ENCODE measurements at places on chromosomes 6 and 20.

GRCh38 chr6:16950825-16951495 is 150.9 kb upstream of the STMND1 start:
- no peak for DNase-seq

DNA sequence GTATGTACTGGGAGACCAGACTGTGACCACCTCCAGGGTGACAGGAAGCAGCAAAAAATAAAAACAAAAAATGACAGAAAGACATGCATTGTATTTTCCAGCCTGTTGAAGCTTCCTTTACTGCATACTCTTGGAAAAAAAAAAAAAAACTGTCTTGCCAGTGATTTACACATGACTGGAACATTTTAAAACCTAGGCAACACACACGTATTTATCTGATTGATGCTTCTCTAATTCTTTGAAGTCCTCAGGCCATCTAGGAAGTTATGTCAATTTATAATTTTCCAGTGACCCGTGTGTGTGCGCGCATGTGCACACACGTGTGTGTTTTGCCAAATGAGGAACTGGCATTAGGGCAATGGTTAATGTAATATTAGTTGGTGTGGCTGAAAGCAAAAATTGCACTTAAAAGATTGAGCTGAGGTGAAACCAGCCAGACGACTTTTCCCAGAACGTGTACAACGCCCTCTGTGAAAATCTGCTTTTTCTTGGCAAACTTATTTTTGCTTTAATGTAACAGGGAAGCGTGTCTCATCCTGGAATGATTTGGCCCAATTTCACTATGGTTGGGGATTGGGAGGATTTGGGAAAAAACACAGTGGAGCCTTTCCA is 315.2 kb downstream of the TFAP2A start:
- DNase-seq, result no peak

- no peak for DNase-seq
Measured at GRCh38 chr20:50694379-50695134, 3.2 kb upstream of the RIPOR3 start.

DNA sequence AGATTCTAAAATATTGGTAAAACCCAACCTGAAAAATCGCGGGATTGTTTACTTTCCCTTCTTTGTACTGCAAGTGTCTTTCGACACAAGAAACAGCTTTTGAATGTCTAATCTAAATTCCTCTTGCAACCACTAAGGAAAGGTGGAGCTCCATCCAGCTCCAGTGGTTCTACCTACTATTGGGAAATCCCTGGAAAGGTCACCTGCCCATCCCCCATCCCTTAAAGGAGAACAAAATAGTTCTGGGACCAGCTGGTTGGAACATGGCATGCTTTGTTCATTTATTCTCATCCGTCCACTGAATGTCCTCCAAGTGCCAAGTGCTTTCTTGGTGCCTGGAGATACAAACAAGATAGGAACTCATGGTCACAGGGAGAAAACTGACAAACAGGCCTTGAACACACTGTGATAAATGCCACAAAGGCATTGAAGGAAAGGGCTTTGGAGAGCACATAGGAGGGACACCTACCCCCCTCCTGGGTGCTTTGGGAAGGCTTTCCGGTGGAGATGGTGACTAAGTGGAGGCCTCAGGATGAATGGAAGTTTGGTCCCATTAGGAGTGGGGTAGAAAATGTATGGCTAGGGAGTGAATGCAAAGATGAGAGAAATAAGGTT is 2.3 kb upstream of the CITED2 start:
- DNase-seq, result no peak

- no peak for DNase-seq
Measured at GRCh38 chr6:43702171-43702533, 14.6 kb upstream of the MRPS18A start.

DNA sequence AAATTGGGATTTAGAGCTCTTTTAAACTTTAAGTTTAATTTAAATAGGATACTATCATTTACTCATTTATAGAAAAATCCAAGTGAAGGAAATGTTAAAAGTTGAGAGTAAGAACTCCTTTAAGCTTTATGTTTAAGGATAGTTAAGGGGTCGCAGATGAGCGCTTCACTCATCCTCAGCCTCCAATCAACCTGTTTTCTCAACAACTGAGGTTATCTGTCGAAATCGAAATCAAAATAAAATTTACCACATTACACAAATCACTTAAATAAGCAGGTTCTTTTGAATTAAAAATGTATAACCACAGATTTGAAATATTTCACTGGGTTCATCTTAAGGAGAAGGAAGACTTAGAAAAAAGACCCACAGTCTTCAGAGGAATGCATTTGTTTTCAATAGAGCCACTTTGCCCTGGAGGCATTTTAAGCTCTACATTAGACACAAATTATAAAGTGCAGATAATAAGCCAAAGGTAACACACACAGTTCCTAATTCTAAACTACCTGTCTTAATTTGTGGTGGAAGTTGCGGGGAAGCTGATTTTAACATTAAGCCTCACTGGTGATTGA is 5.5 kb downstream of the PAX1 start:
- DNase-seq, result no peak

DNA sequence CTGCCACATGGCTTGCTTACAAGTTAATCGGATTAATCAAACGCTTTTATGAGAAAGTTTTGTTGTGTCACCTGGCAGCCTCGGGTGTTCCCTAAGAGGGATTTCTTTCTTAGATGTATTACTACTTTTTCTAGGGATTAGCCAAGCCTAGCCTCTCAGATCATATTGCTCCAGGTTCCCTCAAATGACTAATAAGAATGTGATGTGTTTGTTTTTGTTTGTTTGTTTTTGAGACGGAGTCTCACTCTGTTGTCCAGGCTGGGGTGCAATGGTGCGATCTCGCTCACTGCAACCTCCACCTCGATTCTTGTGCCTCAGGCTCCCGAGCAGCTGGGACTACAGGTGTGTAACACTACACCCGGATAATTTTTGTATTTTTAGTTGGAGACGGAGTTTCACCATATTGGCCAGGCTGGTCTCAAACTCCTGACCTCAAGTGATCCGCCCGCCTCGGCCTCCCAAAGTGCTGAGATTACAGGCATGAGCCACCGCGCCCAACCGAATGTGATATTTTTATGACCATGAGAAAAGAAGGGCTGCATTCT is 977 bp downstream of the HMGN4 start:
- no peak for DNase-seq

DNA sequence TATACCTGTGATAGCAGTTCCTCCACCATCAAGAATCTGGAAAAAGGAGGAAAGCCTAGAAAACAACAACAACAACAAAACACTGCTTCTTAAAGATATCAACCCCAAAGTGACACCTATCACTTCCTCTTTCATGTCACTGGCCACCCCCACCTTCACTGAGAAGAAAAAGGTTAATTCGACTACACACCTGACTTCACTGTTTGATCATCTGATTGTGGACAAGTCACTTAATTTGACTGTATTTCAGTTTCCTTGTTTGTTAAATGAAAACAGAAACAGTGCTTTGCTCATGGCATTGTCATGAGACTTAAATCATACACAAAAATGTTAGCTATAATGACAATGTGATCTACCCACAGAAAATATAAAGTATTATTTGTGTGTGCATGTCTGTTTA is 280.6 kb upstream of the SULF2 start:
- no peak for DNase-seq

GRCh38 chr6:46997646-46998045 is 44.5 kb downstream of the ADGRF1 start:
- DNase-seq, result no peak

DNA sequence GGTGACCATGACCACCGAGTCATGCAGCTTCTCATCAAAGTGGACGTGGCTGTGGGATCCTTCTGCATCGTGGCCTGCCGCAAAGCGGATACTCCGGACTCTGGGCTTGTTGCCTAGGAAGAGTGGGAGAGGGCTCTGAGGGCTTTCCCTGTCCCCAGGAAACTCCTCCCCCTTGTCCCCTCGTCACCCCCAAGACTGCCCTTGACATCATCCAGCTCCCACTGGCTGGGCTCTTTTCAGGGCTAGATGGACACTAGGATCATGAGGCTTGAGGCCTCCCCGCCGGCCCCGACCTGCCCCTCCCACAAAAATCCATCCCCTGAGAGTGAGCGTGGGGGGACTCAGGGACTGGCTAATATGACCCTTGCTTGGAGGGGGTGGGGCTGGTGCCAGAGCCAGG is 9.0 kb downstream of the ADISSP start:
- DNase-seq, result no peak

DNA sequence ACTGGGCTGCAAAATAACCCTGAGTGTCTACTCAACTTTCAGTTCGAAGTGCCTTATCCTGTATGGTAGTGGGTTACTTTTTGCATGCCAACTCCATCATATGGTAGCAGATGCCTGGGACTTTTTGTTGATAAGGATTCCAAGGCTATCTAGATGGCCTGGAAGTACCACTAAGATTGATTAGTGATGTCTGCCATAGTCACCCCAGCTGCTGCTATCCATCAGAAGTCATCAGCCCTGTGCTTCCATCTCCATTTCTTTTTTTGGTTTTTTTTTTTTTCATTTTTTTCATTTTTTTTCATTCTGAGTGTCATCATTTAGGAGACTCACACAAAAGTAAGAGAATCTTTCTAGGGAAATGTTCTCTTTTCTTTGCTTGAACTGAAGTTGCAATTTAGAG is 217.4 kb upstream of the PLCB4 start:
- no peak for DNase-seq

DNA sequence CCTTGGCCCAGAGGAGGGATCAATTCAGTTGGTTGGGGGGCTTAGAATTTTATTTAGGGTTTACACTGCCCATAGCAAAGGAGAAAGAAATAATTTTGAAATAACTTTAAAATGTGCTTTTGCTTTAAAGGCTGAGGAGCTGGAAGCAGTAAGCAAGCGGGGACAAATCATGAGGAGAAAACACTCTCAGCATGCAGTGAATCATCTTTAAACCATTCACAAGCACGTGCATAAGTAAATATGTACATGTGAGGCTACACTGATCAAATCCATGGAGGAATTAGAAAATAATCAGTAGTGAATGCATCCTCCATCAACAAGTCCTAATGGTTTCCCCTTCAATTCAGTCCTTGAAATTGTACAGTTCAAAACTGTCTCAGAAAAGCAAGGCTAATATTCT is 181.0 kb downstream of the MTFR2 start:
- DNase-seq, result peak; percentile 33

GRCh38 chr20:9611921-9612320 is 97.5 kb downstream of the LAMP5 start:
- DNase-seq, result no peak

- no peak for DNase-seq
Measured at GRCh38 chr20:24692446-24693200, 223.2 kb downstream of the SYNDIG1 start.

DNA sequence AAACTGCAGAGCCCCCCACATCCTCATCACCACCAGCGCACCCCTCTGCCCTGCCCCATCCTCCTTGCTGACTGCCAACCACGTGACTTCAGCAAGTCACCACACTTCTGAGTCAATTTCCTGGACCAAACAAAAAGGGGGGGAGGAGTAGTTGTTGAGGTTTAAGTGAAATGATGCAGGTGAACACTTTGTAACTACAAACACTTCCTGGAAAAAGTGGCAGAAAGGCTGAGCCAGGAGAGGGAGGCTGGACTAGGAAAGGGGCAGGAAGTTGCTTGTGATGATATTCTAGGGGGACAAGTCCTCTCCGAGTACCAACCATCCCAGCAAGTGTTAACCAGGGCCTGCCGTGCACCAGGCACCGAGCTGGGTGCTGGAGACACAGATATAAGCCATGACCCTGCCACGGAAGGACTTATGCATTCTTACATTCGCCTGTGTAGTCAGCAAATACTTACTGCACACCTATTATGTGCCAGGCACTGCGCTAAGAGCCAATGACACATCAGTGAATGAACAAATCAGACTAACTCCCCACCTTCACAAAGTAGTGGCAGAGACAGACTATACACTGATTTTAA is 67.3 kb downstream of the PREX1 start:
- DNase-seq, result no peak

DNA sequence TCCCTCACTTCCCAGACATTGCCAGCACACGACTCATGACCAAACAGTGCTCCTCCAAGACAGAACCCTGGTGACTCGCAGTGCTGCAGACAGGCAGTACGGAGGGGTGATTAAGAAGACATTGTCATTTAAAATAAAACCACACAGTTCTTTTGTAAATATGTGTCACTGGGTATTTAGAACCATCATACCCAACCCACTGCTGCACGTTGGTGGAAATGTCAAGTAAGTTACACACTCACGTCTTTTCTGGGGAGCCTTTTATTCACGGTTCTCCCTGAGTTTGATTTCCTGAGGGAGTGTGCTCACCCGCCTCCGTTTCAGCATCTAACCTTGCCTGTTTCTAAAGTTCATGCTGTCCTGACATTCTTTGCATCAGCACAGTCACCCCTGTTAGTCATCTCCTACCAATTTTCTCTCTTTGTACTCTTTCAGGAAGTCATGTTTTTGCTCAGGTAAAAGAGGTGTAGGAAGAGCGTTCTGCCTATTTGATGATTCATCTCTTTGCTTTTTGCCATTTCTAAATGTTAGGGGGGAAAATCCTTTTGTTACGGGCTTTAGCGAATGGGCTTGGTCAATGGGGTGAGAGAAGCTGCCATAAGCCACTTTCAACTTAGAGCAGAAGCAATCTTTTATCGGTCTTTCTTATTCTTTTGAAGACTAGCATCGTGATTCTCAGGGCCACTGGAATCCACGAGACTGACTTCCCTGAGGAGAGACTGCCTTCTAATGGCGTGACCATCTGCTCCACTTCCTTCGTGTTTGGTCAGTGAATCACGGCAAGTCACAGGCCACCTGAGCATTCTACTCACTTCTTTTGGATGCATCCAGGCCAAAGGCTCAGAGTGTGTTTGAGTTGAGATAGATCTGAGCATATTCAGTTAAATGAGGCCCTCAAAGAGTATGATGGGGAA is 512.8 kb upstream of the JARID2 start:
- DNase-seq, result no peak

GRCh38 chr6:42335896-42336295 is 115.8 kb downstream of the TRERF1 start:
- DNase-seq, result no peak

- DNase-seq, result no peak
Measured at GRCh38 chr6:90654166-90654565, 67.3 kb upstream of the MAP3K7 start.

- DNase-seq, result peak; percentile 59
Measured at GRCh38 chr6:148973538-148974208, 226.8 kb downstream of the UST start.
